NAMALWA (cell line): ENCODE measurements at places on chromosomes 2 and 18.

DNA sequence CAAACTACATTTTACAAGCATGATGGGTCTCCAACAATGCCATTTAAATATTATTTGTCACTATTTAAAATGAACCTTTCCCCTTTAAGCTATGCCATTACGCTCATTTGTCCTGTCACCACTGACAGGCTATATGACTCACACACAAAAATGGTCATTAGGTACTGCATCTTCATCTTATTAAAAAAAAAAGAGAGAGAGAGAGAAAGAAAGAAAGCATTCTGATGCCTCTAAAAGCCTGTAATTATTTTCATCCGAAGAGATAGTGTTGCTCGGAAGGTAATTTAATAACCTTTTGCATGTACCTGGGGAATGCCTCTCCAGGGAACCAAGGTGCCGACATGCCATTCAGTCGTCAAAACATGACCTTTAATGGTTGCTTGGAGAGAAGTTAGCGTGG lies 226.7 kb downstream of the ARHGAP15 start:
- DNase-seq: no peak

DNA sequence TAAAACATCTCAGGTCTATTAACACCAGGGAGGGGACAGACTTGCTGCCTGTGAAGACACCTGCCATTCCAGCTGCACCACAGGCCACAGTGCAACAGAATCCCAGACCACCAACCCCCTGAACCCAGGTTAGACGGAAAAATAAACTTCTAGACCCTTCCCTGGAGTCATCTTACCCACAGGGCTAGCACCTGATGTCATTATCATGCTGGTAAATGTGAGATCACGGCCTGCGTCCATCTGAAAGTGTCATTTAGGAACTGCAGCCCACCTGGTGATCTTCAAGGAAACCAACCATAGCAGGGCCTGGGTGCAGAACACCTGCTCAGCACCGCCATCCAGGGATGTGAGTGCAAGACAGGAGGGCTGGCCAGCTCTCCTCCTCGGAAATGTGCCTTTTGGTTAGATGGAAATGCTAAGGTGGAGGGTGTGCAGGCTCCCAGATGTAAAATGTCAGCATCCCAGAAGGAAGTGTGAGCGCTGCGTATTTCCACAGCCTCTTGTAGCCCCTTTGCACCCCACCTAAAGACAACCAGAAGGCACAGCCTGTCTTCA lies 80.8 kb downstream of the PTGR3 start:
- DNase-seq: no peak

DNA sequence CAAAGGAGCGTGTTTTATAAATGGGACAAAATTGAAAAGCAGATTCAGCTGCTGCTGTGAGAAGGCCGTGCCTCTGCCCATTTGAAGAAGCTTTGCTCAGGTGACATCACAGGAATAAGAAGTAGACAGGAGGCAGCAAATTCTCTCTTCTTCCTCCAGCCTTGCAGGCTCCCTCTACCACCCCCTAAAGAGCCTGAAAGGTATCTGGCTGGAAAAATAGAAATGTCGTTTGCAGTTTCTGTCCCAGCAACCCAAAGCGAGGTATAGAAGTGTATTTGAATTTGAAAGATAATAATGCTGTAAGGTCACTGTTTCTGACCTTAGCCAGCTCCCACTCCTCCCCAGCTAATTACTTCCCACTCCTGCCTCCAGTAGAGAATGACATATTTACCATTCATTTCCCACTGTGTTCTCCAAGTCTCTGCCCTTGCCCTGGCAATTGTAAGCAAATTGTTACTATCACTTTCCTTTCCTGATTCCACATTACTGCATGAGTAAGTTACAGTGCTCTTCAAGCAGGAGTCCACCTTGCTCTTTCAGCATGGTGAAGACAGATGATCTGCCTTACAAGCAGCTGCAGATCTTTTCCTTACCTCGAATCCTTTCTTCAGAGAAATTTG lies 56.8 kb upstream of the RASGRP3 start:
- DNase-seq: no peak

- DNase-seq: peak; percentile 40
Observed at GRCh38 chr2:222315443-222316121, 16.8 kb upstream of the PAX3 start.

DNA sequence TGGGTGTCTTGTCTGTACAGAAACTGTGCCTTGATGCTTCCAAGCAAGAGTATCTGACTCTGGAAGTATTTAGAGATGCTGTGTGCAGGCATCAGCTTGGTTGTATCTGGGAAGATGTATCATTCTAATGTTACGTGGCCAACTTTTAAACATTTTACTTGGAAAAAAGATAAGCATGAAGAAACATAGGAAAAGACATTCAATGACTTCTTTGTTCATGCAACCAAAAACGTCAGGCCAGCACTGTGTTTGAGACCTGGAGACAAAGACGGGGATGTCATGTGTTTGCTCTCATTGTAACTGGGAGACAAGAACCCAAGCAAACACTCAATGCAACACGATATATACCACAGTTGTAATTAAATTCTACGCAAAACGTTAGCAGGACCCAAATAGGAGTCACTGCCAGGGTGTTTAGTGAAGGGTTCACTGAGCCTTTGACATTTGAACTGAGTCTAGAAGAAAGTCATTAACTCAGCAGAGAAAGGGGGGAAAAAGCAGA lies 8.9 kb upstream of the SESTD1 start:
- DNase-seq: no peak

DNA sequence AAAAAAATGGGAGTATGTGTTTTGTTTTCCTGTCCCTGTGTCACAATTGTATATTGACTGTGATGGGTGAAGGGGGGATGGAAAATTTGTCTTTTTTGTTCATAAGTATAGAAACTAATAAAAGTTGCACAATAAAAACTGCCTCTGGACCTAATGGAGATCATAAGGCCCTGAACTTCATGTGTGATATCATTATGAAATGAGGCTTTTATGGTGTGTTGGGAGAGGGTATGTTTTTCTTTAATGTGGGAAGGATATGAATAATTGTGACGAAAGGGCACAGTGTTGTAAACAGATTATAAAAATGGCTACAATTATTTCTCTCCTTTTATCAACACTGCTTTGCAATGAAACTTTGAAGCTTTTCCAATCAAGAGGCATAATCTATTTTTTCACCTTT lies 1889.3 kb upstream of the CELF4 start:
- no peak for DNase-seq

GRCh38 chr2:81658227-81658626 lies 1353.7 kb upstream of the LRRTM1 start:
- no peak for DNase-seq

DNA sequence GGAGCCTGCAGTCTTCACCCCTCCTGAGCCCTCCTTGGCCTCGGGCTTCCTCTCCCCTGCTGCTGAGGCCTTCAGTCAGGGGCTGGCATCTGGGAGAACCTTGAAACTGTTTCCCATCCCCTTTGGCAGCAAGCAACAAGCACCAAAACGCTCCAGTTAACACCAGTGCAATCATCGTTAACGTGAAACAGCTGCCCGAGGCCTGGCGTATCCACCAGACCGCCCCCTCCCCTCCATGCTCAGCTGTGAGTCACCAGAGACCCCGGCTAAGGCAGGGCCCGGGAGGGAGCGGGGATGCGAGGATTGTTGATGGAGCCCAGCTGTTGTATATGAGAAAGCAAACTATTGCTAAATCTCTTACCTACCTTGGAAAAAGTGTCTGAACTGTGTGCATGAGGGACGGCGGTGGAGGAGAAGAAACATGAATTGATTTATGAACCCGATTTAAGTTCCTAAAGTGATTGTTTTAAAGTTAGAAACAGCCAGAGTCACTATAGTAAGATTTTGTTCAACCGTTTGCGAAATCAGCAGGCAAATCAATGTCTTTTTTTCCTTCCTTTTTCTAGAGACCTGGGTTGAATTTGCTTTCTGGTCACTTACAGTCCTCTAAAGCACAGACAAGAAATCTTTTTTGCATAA lies 5.2 kb downstream of the ZFP36L2 start:
- DNase-seq: peak; percentile 69

DNA sequence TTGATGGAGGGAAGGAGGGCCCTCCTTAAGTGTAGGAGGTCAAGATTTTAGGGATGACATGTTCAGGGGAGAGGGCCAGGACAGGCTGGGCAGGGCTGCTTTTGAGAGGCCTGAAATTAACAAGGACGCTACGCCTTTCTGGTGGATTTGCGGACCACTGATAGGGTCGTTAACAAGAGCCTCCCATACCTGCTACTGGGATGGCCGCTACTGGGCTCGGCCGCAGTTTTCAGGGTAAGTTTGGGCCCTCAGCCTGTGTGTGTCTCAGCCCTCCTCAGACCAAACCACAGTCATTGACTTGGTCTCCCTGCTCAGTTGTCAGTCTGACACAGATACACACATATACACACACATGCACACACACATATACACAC lies 180.9 kb downstream of the SMAD2 start:
- no peak for DNase-seq

- DNase-seq: no peak
Observed at GRCh38 chr2:133078667-133079411, 408.8 kb upstream of the LYPD1 start.

- DNase-seq: no peak
Observed at GRCh38 chr18:37654731-37655369, 89.3 kb upstream of the CELF4 start.

- DNase-seq: no peak
Observed at GRCh38 chr2:147501968-147502367, 342.9 kb upstream of the ACVR2A start.

GRCh38 chr18:65124633-65125032 lies 626.2 kb upstream of the CDH7 start:
- DNase-seq: no peak

DNA sequence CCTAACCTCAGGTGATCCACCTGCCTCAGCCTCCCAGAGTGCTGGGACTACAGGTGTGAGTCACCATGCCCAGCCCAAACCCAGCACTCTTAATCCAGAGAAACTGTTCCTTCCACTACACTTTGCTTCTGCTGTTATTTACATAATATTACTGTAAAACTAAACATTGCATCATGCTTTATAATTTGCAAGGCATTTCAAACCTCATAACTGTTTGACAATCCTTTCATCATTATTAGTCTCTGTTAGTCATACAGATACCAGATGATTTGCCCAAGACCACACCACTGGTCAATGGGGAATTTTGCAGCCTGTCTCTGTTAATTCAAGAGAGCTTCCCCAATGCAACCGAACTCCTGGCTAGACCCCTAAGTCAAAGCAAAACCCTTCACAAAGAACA lies 338.3 kb downstream of the ALK start:
- DNase-seq: no peak

DNA sequence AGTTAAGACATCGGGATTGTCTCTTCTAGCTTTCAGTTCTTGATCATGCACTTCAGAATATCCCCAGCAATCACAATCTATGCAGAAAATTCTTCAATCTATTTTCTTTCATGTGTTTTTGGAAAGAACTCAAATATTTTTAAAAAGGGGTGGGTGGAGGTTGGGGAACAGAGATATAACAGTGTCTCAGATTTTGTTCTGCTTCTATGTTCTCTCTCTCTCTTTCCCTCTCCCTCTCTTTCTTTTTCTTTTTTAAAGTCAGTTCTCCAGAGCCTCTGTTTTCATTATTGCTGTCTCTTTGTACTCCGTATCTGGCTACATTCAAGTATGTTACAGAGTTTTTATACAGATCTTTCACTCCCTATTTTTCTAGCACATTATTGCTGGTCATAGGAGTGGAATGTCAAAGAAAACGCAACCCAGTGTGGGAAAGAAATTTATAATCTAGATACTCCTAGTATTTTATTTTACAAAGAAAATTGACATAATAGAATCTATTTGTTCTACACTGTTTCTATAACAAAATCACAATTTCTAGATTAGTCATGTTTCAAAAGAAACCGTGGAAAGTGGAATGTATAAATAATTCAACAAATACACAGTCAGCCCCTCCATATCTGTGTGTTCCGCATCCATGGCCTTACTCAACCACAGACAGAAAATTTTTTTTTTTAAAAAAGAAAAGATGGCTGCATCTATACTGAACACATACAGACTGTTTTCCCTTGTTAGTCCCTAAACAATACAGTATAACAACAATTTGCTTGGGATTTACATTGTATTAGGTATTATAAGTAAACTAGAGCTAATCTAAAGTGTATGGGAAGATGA lies 11.2 kb upstream of the NEMP2 start:
- DNase-seq: no peak

GRCh38 chr2:216084547-216084946 lies 2.8 kb downstream of the TMEM169 start:
- no peak for DNase-seq

DNA sequence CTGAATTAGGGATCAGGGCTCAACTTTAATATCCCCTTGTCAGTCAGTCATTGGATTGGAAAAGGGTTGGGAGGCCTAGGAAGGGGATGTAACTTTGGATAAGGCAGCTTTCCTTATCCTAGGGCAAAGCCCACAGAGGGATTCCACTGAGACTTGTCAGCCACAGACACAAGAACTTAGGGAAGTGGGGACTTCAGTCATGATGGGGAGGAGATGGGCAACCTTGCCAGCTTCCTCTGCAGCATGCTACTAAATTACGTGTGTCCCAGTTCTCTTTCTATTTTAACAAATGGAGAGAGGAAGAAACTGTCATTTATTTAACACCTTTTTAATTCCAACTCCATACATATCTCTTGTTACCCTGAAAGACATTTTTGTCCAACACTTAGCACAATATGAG lies 237.8 kb downstream of the WDR7 start:
- DNase-seq: no peak
